ENCODE measurements at places on chromosomes 6 and 20.

- no peak for DNase-seq
Measured at GRCh38 chr20:57483287-57484050, 41.5 kb downstream of the CTCFL start.

- no peak for DNase-seq
Measured at GRCh38 chr6:155387481-155387880, 68.2 kb downstream of the NOX3 start.

- no peak for DNase-seq
Measured at GRCh38 chr20:49635166-49635565, 67.2 kb upstream of the PTGIS start.

GRCh38 chr20:47594157-47594556 is 92.5 kb downstream of the NCOA3 start:
- no peak for DNase-seq

- no peak for DNase-seq
Measured at GRCh38 chr6:10451394-10451793, 36.5 kb upstream of the TFAP2A start.

GRCh38 chr20:24411834-24412216 is 57.6 kb upstream of the SYNDIG1 start:
- DNase-seq = no peak

GRCh38 chr6:35068206-35068605 is 72.9 kb downstream of the TCP11 start:
- no peak for DNase-seq

- DNase-seq = no peak
Measured at GRCh38 chr6:116352515-116353471, 18.0 kb upstream of the DSE start.
